ENCODE measurements at places on chromosomes 16 and 17. TPM values are rescaled to one million over a fixed set of nuclear protein-coding genes. Genes with fewer than 3 reads are reported as not detected.

RAB26 gene
- total RNA-seq: 0.91 TPM

TP53TG3C gene
- not detected for total RNA-seq

PIK3R5 gene
- total RNA-seq: not detected

KCNH6 gene
- total RNA-seq: not detected

CSH2 gene
- not detected for total RNA-seq

RNF43 gene
- total RNA-seq: 0.16 TPM

PRAC2 gene
- not detected for total RNA-seq

CPHXL2 gene
- not detected for total RNA-seq

PRSS36 gene
- total RNA-seq: 0.13 TPM

FOXJ1 gene
- not detected for total RNA-seq

SLC35G6 gene
- total RNA-seq: not detected

LPO gene
- not detected for total RNA-seq

CES3 gene
- total RNA-seq: 0.24 TPM

RCVRN gene
- not detected for total RNA-seq

NOTUM gene
- 0.13 TPM for total RNA-seq

WBP2 gene
- total RNA-seq: 36.0 TPM

TOX3 gene
- 5.0 TPM for total RNA-seq

MSLN gene
- not detected for total RNA-seq

TPSG1 gene
- total RNA-seq: not detected

RNF222 gene
- not detected for total RNA-seq

NPB gene
- total RNA-seq: 0.48 TPM

CRISPLD2 gene
- total RNA-seq: 252 TPM

WNK4 gene
- 0.39 TPM for total RNA-seq

CCL11 gene
- 0.13 TPM for total RNA-seq

LITAFD gene
- not detected for total RNA-seq

TNFRSF17 gene
- not detected for total RNA-seq

CAMKK1 gene
- total RNA-seq: 0.96 TPM

TBC1D3I gene
- total RNA-seq: 0.39 TPM

SHMT1 gene
- 15.2 TPM for total RNA-seq

TEDC2 gene
- 11.0 TPM for total RNA-seq

KRTAP2-1 gene
- total RNA-seq: not detected

TMEM238L gene
- total RNA-seq: not detected

TMC7 gene
- not detected for total RNA-seq

GAS7 gene
- total RNA-seq: 2.1 TPM

TLCD2 gene
- 8.4 TPM for total RNA-seq

PHAF1 gene
- 11.9 TPM for total RNA-seq

SCNN1G gene
- 0.13 TPM for total RNA-seq

DNAAF1 gene
- total RNA-seq: not detected

CALB2 gene
- total RNA-seq: not detected

OR4D1 gene
- total RNA-seq: 0.32 TPM

OR1A1 gene
- not detected for total RNA-seq

NTN1 gene
- total RNA-seq: 0.78 TPM

RPA1 gene
- total RNA-seq: 21.6 TPM

SLC16A13 gene
- 1.7 TPM for total RNA-seq

AATK gene
- 0.08 TPM for total RNA-seq

ZNF646 gene
- total RNA-seq: 17.1 TPM

NEUROD2 gene
- total RNA-seq: not detected

TBC1D3H gene
- not detected for total RNA-seq

CMTR2 gene
- 21.9 TPM for total RNA-seq

All from epithelial cell of alveolus of lung (primary cell).